Hepatocyte (in vitro differentiated cells): ENCODE measurements at places on chromosomes 5 and 9. TPM values are rescaled to one million over a fixed set of nuclear protein-coding genes. Genes with fewer than 3 reads are reported as not detected.

The C9orf43 gene
- 0.36 and 0.53 TPM in 2 replicates for total RNA-seq

The ADRA1B gene
- 2.0 and 2.6 TPM in 2 replicates for total RNA-seq

The RGS7BP gene
- 0.77 and 1.4 TPM in 2 replicates for total RNA-seq

DNA sequence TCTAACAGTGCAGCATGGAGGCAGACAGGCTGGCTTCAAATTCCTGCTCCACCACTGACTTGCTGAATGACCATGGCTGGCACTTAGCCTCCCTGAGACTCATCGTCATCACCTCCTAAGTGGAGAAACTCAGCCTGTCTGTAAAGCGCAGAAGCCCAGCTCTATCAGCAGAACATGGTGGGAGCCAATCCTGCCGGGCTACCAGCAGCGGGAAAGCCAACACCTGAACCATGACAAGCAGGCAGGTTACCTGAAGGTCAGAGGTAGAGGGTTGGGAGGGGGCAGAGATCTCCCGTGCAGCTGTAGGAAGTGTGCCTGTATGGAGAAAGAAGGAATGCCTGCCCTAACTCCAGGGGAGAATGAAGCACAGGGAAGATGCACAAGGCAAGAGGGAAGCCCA lies 72.6 kb upstream of the LRRTM2 start:
- DNase-seq: no peak

The HTR1A gene
- 0.20 and 0.57 TPM in 2 replicates for total RNA-seq

- DNase-seq: no peak
Observed at GRCh38 chr9:133842174-133842573, 104.0 kb upstream of the SARDH start.

GRCh38 chr5:132657676-132658380 lies at the start of gene IL13:
IL13 (plus strand) TSS chr5:132658173; CDS start chr5:132658187, 14 bp downstream.
- DNase-seq: no peak

The SPATA31C1 gene
- total RNA-seq: not detected in 2 replicates

DNA sequence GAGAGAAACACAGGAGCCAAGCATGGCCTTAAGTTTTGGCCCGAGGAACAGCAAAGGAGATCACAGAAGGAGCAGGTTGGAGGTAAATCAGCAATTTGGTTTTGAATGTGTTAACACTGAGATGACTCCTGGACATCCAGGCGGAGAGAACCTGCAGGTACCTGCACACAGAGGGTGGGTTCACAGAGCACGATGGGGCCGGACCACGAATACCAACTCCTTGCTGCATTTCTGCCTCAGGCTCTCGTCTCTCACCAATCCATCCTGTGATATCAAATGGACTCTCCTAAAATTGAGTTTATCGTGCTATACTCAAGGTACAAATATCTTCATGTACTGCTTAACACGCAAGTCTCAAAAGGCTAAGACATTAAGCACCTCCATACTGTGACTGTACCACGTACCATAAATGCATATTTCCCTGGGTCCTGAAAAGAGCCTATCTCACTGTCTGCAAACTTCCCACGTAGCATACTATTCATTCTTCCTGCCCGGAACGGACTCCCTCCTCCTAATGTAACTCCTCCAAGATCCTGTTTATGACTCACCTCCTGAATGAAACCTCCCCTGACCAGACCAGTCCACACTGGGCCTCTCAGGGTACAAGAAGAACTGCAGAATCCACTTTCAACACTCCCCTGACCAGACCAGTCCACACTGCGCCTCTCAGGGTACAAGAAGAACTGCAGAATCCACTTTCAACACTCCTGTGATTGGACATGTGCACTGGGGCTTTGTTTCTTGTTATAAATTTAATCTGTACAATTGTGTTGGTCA lies 380.8 kb upstream of the RFX3 start:
- peak; percentile 69 for DNase-seq

- no peak for DNase-seq
Observed at GRCh38 chr5:36889264-36889663, 12.7 kb downstream of the NIPBL start.

GRCh38 chr5:854966-855743 lies 4.4 kb upstream of the ZDHHC11 start:
- DNase-seq: no peak

The BSPRY gene
- 4.8 and 6.1 TPM in 2 replicates for total RNA-seq

DNA sequence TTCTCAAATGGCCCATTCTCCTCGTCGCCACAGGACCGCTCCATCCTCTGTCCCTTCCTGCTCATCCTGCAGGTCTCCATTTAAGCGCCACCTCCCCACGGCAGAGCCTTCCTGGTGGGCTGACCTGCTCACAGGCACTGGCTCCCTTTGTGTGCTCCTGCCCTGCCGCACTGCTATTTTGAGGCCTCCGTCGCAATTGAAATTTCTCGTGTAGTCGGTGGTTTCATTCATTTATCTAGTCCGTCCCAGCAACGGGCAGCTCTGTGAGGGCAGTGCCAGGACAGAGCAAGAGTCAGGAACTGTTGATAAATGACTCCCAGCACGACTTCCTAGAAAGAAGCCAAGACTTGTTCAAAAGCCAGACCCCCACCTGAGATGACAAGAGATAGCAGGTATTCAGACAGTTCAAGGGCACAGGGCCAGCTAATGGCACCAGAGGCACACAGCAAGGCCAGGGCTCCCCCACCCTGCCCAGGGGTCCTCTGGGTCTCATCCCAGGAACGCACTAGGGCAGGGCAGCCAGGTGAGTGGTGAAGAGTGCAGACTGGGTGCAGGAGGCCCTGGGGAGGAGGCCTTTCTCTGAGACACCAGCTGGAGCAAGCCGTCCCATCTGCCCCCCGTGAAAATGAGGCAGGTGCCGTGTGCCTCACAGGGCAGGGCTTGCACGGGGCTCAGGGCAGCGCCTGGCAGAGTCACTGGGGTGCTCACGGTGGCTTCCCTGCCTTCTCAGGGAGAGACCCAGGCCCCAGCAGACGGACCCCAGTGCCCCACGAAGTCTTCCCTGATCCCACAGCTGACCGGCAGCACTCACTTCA lies 36.9 kb downstream of the FAM78A start:
- no peak for DNase-seq

DNA sequence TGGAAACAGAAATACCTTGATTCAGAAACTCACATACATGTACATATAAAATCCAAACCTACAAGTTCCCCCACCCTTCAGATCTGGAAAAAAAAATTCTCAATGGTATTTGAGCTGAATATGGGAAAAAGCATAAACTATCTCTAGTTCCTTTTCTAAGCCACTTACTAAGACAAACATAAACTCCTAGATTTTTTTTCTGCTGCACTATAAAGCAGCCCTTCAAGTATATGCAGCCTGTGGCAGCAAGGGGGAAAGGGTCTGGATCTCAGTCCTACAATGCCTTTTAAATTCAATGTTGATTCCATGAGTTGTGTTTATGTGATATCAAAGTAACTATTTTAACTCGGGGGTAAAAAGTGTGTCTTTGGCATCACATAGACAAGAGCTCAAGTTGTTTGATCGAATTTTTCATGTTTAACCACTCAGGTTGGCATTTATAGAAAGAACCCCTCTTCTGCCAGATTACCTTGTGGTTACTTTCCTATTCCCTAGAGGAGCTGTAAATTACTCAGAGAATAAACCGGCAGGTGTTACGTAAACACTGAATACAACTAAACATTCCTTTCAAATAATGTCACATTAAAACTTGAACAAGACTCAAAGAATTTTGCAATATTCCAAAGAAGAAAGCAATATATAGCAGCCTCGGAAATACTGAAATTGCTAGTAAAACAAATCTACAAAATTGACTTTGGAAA lies 91.8 kb upstream of the FER start:
- peak; percentile 28 for DNase-seq

GRCh38 chr5:65137631-65138030 lies 344.1 kb downstream of the ADAMTS6 start:
- peak; percentile 33 for DNase-seq

The TMC1 gene
- 0.20 TPM in 1 of 2 replicates, not detected in the other for total RNA-seq

DNA sequence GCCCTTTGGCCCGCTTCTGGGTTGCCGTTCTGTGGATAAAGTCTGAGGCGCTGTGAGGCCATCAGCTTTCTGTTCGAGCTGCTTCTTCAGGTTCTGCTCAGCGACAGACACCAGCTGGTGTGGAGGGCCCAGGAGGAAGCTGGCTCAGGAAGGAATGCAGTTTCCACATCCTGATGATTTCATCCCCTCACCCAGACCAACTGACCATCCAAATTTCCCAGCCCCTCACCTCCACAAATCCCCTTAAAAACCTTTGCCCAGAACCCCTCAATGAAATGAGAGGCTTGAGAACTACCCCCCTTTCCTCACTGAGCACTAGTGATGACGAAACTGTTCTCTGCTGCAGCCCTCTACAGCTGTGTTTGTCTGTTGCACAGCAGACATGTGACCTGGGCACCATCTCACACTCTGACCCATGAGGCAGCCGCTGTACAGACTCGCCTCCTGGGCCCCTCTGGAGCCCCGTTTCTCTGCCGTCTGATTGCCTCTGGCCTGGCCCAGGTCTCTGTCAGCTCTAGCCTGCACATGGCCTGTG lies 45.4 kb downstream of the SPATA31C2 start:
- DNase-seq: peak; percentile 50

The AHRR gene
- 1.8 and 2.6 TPM in 2 replicates for total RNA-seq

The SLC36A2 gene
- 0.30 TPM in 1 of 2 replicates, not detected in the other for total RNA-seq

The ADAMTS13 gene
- 1.5 and 6.8 TPM in 2 replicates for total RNA-seq

The OGN gene
- total RNA-seq: 43.5 and 56.6 TPM in 2 replicates

DNA sequence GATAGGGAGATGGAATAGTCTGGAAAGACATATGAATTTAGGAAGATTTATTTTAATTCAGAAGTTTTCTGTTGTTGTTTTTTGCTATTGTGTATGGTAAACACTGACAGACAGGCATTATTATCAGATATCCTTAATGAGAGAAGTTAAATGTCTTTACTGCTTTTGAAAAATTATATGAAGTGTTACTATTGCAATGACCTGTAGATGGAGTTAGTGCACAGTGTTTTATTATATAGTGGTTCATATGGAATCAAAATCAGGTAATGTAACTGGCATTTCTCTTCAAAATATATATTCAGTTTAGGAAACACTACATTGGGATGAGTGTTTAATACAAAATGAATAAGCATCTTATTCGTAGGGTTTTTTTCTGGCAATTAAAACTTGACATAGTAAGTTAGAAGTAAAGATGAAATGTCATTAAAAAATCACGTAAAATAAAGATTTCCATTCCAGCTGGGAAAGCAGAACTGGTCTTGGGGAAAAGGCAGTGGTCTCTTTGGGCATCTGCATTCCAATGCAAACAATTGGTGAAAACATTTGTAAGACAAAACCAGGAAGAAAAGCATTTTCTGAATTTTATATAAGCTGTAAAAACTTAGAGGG lies 3.9 kb downstream of the GABRA1 start:
- DNase-seq: peak; percentile 5

- no peak for DNase-seq
Observed at GRCh38 chr5:104815212-104815611, 1252.6 kb upstream of the NUDT12 start.

The SIL1 gene
- total RNA-seq: 73.9 and 82.0 TPM in 2 replicates

The CDC20B gene
- 0.28 and 0.30 TPM in 2 replicates for total RNA-seq

DNA sequence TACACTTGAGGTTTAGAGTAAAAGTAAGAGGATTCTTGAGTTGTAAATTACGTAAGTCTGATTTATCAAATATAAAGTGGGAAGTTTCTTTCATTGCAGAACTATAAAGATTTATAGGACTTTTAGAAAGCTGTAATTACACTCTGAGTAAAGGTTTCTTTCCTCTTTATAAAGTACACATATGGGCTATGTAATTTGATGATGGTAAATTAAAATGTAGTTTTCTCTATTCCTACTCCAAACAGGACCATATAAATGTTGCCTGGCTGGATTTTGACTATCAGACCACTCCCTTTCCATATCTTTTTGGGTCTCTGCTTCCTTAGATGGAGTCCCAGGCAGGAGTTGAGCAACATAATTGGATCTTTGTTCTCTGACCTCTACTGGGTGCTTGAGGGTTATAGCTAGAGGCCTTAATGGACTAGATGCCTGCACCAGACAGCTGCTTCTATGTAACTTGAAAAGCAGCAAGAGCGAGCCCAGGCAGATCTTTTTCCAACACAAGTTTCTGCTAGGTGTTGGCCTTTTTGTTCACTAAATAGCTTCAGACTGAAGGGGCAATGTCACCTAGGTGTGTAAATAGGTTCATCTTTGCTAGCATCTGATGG lies 11.4 kb upstream of the TEX48 start:
- no peak for DNase-seq

GRCh38 chr9:86407022-86407421 lies 52.8 kb upstream of the TUT7 start:
- DNase-seq: peak; percentile 87

The TMEM171 gene
- total RNA-seq: 1.3 and 2.9 TPM in 2 replicates

The SAPCD2 gene
- 4.6 and 7.5 TPM in 2 replicates for total RNA-seq

GRCh38 chr5:54844905-54845566 lies 140.4 kb downstream of the ESM1 start:
- peak; percentile 69 for DNase-seq

The NUTM2F gene
- total RNA-seq: 0.32 and 0.87 TPM in 2 replicates

DNA sequence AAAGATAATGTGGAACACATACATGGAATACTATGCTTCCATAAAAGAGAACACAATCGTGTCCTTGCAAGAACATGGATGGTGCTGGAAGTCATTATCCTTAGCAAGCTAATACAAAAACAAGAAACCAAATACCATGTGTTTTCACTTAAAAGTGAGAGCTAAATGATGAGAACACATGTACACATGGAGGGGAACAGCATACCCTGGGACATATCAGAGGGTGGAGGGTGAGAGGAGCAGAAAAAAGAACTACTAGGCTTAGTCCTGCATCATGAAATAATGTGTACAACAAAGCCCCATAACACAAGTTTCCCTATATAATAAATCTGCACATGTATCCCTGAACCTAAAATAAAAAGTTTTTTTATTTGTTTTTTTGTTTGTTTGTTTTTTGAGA lies 855.5 kb upstream of the NUDT12 start:
- DNase-seq: no peak

DNA sequence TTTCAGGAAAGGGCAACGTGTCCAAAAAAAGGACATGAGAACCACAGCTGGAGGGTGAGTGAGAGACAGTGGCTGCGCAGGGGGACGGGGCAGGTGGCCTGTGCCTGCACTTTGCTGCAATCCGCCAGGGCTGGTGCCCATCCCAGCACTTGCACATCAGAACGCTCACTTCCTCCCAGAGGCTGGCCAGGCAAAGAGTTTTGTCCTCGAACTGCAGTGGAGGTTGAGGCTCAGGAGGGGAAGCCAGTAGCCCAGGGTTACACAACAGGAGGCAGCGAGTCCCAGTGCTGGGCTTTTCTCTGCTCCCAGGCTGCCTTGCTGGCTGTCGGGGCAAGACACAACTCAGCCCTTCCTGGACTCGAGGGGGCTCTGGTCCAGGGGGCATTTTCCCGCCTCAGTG lies 33.1 kb downstream of the CRB2 start:
- DNase-seq: no peak

DNA sequence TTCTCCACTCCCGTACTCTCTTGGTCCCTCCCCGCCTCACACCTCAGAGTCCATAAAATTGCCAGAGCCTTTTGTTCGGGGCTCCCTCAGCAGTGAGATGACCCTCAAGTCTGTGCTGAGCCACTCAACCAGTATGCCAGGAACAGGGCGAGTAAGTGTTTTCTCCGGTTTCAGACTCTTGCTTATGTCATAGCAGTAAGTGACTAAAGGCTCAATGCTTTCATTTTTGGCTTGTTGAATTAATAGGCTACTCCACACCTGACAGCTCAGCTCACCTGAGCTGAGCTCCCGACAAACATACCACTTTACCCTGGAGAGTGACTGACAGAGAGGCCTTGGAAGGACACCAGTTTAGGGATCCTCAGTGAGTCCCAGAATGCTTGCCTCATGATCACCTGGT lies 30.5 kb downstream of the PCSK1 start:
- DNase-seq: no peak

GRCh38 chr5:172806897-172807672 lies 27.0 kb upstream of the ERGIC1 start:
- peak; percentile 93 for DNase-seq

The PRR7 gene
- total RNA-seq: 4.8 TPM in 2 replicates

- peak; percentile 70 for DNase-seq
Observed at GRCh38 chr5:55344392-55344992, 36.7 kb downstream of the MTREX start.

- DNase-seq: peak; percentile 37
Observed at GRCh38 chr9:131422241-131422792, 28.4 kb downstream of the PRRC2B start.

The PRUNE2 gene
- total RNA-seq: 4.1 and 8.8 TPM in 2 replicates
